ENCODE measurements at places on chromosomes 4 and X.

- DNase-seq = no peak
Observed at GRCh38 chrX:141405486-141405852, 163.2 kb upstream of the SPANXC start.

DNA sequence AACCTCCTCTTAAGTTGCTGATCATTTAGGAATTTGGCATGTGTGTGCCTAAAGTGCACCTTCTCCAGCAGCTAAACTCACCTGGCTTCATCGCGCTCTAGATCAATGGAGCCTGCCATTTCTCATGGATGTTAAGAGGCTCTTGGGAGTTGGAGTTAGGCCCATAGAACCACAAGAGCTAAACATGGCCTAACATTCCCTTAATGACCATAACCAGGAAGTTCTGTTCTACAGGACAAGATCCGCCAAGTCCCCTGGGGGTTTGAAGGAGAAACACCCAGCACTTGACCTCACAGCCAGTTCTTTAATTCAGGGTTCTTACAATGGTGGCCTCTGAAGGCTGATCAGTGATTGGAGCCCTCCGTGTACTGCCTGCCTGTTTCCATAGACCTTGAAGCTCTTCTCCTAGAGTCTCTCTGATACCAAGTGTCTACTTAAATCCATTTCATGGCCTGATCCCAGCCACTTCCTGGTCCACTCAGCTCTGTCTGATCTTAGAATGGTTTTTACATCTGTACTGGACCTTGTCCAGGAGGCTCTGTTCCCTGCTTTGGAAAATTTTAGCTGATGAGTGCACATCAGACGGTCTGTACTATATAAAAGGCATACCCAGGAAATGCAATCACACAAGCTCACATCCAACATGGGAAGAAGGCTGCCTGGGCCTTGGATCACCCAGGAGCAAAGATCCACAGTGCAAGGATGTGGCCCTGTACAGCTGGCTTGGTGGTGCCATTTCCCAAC lies 45.1 kb downstream of the RPS3A start:
- DNase-seq = no peak

DNA sequence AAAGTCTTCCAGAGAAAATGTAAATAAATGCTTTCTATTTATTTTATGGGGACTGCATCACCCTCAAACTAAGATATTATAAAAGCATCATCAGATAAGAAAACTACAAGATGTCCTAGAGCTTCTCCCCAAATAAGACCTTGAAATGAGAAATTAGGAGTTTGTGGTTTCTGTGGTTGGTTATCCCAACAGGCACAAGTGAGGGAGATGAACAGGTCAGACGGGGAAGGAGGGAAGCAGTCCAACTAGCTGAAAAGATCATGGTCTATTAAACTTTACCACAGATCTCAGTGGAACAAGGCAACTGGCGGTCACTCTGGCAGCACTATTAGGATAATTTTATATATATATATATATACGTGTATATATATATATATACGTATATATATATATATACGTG lies 319.3 kb upstream of the GRID2 start:
- DNase-seq = no peak

DNA sequence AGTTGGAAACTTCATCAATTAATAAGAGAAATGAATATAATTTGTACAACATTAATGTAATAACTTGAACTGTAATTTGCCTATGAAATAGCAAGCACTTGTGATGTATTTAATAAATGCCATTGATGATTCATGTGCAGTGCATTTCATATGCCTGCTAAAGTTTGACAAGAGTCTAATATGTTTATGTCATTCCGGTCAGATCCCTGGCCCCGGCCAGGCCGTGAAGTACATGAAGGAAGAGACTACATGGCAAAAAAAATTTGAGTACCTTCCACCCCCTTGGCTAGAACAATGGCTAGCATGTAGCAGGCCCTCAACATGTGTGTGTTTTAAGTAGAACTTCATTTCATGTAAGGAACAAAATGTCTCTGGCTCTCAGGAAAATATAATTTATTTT lies 161.3 kb downstream of the ATP10D start:
- DNase-seq = no peak

GRCh38 chr4:139633661-139634060 lies 32.0 kb upstream of the MGST2 start:
- no peak for DNase-seq

GRCh38 chrX:109774136-109774535 lies 41.1 kb upstream of the ACSL4 start:
- no peak for DNase-seq

- no peak for DNase-seq
Observed at GRCh38 chr4:88870428-88870827, 172.8 kb upstream of the NAP1L5 start.

- peak; percentile 17 for DNase-seq
Observed at GRCh38 chrX:12319003-12319519, 180.8 kb downstream of the FRMPD4 start.

GRCh38 chr4:183328832-183329231 lies 6.6 kb upstream of the CLDN24 start:
- DNase-seq = no peak

DNA sequence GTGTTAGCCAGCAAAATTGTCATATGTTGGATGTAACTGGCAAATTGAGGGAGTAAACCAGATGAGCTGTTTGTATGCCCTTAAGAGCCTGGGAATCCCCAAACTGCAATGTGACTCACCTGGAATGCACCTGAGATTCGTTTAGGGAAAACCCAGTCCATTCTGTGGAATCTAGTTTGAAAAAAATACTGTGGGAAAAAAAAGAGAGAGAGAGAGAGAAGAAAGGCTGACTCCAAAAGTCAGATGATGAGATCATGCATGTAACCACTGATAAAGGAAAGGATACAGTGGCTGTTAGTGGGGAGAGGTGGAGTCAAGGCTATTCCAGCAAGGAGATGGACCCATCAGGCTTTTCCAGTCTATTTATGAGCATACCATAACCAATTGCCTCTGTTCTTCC lies 48.5 kb downstream of the SLC9A7 start:
- DNase-seq = no peak

DNA sequence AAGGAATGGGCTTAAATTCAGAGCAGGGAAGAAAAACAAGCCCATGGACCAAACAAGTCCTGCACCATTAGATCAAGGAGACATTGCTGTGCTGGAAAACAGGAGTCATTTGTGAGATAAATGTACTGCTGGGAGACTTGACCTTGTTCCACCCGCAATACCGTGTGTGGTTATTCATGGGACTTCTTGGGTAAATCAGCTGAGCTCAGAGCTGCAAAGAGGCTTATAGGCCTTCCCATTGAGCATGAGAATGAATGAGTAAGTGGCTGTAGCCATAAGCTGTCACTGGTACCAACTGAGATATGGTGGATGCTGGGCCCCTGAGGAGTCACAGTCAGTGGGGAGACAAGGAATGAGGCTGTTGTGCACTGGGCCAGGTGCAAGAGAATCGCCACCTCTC lies 2.3 kb upstream of the CYTL1 start:
- no peak for DNase-seq

GRCh38 chr4:182384631-182385091 lies 141.5 kb downstream of the TENM3 start:
- DNase-seq = no peak

GRCh38 chr4:164847967-164848649 lies 28.9 kb upstream of the APELA start:
- no peak for DNase-seq

- no peak for DNase-seq
Observed at GRCh38 chrX:143635915-143636314, at the start of gene SLITRK4. SLITRK4 (minus strand) TSS chrX:143636101; CDS start chrX:143631108, 4,993 bp downstream.

GRCh38 chr4:145348291-145348690 lies 133.4 kb upstream of the SMAD1 start:
- DNase-seq = no peak

DNA sequence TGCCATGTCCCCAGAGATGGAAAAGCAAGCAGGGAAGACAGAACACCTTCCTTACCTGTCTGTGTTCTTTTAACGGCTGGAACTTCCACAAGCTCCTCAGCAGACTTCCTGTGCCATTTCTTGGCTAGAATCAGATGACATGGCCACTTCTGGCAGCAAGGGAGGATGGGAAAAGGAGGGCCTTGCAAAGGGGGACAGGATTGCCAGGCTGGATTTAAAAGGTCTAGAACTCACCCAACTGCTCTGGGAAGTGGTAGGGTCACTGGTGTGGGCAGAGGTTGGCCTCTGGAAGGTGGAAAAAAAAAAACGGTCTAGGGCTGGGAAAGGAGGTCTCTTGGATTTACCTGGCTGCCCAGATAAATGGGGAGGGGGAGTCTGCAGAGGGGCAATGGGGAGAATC lies 1.6 kb upstream of the USP11 start:
- no peak for DNase-seq

DNA sequence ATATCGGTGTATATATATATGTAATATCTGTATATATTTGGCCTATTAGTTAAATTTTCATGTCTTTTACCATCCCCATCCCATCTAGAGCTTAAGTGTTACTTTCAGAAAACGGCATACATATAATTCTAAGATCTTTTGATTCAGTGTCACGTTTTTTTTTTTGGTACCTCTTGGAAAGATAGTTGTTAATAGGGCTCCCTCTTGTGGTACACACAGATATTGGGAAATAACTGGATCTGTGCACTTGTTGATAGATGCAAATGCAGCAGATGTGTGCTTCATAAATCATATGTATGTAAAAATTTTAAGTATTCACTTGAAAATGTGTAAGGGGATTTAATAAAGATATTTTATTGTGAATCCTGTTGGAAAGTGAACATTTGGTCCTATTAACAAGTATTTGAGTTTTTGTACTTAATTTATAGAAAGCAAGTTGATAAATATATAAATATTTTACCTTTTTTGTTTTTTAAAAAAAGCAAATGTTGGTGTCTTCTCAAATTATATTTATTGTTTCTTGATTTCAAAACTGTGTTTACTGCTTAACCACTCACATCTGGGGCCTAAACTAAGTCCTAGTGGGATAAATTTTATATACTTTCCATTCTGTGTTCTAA lies 74.7 kb downstream of the PAQR3 start:
- peak; percentile 43 for DNase-seq

- no peak for DNase-seq
Observed at GRCh38 chrX:65679071-65679540, 11.7 kb downstream of the MSN start.

DNA sequence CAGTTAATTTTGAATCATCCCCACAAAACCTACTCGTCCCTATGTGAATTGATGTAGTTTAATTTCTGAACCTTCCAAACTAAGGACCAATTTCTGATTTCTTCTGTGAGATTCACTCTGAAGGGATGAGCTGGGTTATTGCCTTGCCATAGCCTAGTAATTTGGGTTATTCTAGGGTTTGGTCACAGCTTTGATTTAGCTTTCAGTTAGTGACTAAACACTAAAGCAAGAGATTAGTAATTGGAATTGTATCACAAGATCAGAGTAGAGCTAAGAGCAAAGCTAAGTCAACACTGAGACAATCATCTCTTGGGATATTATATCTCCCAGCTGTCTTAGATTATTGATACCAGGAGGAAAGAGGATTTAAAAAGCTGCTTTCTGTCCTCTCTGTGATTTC lies 588.0 kb downstream of the CCSER1 start:
- DNase-seq = no peak

GRCh38 chrX:64894454-64895038 lies 81.7 kb downstream of the ZC4H2 start:
- DNase-seq = peak; percentile 4

GRCh38 chrX:12878536-12878935 lies 11.7 kb downstream of the TLR7 start:
- no peak for DNase-seq

GRCh38 chrX:69085151-69085550 lies 80.1 kb downstream of the PJA1 start:
- DNase-seq = no peak

DNA sequence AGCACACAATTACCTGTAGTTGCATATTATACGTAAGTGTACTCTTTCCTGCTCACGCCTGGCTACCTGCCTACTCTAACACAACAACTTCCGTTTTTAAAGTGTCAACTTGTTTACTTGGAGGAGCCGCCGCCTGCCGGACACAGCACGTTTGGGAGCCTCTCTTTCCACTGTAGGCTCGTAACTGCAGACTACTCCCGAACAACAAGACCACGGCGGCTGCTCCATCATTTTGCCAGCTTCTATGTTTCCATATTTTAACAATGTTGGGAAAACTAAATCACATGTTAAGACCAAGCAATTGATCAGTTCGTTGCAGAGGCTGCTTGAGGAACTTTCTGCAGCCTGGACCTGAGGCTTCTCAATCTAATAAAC lies 841 bp downstream of the MTNR1A start:
- no peak for DNase-seq

DNA sequence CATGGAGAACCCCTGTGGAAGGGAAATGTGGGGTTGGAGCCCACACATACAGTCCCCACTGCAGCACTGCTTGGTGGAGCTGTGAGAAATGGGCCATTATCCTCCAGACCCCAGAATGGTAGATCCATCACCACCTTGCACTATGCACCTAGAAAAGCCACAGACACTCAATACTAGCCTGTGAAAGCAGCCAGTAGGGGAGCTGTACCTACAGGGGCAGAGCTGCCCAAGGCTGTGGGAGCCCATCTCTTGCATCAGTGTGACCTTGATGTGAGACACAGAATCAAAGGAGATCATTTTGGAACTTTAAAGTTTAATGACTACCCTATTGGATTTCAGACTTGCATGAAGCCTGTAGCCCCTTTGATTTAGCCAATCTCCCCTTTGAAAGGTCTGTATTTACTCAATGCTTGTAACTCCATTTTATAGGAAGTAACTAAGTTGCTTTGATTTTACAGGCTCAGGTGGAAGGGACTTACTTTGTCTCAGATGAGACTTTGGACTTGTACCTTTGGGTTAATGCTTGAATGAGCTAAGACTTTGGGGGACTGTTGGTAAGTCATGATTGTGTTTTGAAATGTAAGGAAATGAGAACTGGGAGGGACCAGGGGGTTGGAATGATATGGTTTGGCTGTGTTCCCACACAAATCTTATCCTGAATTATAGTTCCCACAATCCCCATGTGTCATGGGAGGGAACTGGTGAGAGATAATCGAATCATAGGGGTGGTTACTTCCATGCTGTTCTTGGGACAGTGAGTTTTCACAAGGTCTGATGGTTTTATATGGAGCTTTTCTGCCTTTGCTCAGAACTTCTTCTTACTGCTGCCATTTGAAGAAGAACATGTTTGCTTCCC lies 352.6 kb downstream of the INPP4B start:
- no peak for DNase-seq

- no peak for DNase-seq
Observed at GRCh38 chrX:68417651-68418050, 15.6 kb downstream of the OPHN1 start.

DNA sequence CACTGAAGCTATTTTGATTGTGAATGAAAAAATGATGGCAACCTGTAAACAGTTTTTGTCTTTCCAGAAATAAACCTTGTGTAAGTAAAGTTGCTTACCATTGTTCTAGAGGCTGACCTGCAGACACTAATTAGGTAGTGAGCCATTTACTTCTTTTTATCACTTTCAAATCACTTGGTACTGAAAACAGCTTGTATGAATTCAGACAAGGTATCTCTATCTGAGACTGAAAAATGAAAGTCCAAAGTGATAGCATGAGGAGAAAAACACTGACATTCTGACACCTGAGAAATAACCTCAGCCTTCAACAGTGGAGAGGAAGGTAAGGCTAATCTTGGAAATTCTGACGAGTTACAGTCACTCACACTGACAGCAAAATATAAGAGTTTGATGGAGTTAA lies 238.8 kb downstream of the GPC3 start:
- no peak for DNase-seq

GRCh38 chrX:133444196-133444595 lies 28.9 kb upstream of the GPC4 start:
- DNase-seq = no peak

- no peak for DNase-seq
Observed at GRCh38 chr4:183354219-183354618, 32.0 kb upstream of the CLDN24 start.

- no peak for DNase-seq
Observed at GRCh38 chr4:659851-660250, 14.2 kb downstream of the ATP5ME start.
